ENCODE measurements at places on chromosomes 2 and 18.
A peak's percentile ranks its signal among the peaks of the same experiment; 100 is the strongest.

- DNase-seq = no peak
These were observed 33.2 kb downstream of the ZNF236 start for GRCh38 chr18:76855594-76855993.

DNA sequence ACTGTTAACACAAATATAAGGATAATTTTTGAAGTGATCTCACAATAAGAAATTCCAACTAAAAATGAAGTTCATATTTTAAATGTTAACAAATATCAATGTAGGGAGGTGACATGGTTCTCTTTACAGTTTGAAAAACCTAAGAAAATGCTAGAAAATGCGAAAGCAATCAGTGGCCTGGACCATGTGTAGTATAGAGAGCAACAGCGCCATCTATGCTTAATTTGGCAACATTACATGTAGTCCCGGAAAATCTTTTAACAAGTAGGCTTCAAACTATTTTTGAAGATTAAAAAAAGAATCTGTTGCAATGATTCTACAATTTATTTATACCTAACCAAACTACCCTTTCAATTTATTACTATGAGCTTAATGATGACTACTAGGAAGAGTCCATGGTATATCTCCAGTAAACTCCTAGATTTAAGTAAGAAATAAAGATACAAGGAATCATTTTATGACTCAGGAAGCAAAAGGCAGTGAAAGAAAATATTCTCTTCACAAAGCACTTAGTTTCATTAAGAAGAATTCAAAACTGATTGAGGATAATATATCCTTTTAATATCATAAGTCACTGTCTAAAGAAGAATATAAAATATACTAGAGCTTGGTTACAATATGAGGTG, 33.3 kb downstream of the NDUFA10 start:
- DNase-seq = no peak

GRCh38 chr2:56287508-56287907, 103.7 kb downstream of the CCDC85A start:
- DNase-seq = no peak

DNA sequence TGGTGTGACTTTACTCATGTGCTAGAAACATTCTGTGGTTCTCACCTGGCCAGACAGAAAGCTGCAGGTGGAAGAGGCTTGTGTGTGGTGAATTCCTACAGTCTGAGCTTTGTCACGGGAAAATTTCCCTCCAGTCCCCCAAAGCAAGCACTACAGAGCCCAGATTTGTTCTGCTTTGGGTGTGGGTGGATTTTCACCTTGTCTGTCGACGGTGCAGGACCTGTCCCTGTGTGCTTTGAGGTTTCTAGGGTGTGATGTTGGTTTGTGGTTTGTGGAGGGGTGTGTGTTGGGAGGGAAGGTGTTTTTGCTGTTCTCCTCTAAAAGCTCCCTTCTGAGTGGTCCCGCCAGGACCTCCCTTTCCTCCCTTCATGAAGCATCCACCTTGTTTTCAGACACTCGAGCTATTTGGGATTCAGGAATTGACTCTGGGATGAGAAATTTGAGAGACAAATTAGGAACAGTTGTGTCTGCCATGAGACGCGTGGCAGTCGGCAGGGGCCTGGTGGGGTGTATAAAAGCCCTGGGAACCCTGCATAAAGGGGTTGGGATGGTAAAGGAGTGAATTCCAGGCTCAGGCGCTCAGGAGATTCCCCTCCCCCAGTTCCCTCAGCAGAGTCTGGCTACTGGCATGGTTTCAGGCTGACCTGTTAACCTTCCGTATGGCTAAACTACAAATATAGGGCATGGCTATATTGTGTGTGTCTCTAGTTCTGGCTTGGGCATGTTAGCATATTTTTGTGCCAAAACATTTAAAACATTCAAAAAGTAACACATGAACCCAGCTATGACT, 65.5 kb downstream of the DGKD start:
- peak; percentile 43 for DNase-seq

DNA sequence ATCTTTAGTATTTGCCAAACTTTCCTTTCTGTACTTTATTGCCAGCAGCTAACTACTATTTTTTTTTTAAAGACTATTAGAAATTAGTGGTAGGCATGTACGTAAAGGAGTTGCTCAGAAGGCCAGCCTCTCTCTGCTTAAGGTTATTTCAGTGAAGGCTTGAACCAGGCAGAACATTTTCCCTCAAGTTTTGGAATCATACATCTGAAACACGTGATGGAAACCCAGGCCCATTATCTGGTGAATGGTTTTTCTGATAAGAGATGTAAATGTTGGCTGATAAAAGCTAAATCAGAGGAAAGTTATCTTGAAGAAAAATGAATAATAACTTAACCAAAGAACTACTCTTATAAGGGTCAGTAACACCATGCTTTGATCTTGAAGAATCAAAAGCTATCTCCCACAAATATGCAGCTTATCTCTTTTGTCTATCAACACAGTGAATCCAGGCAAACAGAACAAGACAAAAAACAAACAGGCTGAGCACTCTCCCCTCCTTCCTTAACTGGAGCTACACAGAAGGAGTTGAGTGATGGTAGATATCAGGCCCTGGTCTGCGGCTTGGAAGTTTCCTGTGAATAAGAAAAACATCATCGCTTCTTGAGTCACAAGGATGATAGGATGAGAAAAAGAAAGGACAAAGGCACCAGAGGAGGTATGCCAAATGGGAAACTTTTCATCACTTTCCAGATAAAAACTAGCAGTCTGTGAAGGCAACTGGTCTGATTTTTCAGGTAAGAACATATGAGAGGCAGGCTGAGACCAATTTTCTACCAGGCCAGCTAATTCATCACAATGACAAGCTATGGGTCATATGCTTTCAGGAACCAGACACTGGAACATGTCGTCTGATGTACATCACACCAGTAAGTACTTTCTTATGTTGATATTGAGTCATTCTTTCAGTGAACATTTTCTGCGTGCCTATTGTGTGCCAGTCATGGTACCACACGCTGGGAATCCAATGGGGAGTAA, 88.4 kb upstream of the STK17B start:
- no peak for DNase-seq

DNA sequence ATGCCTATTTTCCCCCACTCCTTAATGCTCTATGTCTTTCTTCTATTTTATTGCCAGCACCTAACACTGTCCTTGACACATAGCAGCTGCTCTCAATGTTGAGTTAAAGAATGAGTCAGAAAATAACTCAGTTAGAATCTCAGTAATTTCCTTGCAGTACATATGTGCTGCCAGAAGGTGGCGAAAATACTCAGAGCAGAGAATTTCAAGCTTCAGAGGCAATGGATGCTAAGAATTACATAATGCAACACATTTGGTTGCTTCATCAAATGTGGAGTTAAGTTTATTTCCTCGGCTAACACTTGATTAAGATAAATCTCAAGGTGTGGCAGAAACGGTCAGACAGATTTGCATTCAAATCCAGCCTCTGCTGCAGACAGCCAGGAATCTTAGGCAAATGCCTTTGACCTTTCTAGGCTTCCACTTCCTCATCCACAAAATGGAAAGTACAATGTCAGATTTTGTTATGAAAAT, 105.6 kb downstream of the VSNL1 start:
- DNase-seq = no peak

DNA sequence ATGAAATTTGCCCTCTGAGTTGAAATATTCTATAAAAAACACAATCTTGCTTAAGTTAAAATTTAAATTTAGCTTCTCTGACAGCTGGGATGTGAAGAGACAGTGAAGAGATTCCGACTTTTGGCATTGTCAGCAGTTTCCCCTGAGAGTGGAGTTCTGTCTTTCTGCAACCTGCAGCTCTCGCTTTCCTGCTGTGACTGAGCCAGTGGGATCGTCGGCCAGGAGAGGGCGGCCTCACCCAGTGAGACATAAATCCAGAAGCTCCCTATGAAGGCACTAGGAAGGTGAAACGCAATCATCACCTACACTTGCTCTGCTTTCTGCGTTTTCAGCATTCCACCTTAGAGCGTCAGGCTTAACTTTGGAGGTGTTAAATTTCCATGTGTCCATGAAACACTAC, 75.4 kb upstream of the HNMT start:
- no peak for DNase-seq

- no peak for DNase-seq
These were observed 1.3 kb downstream of the CERS6 start for GRCh38 chr2:168457190-168457895.

DNA sequence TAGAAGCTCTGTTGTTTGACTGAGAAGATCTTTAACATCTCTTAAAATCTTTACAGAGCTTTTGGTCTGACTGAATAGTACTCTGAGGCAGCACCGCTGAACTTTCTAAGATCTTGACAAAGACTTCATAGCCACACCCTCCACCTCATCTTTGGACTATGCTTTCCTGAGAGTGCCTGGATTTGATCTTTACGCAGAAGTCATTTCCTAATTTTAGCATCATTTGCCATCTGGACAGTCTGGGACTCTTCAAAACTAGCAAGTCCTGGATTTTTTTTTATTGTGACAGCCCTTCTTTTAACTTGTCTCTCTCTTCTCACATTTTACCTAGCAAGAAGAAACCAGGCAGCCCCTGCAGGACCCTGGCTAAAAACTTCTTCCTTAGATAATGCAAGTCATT, 188.8 kb downstream of the CTIF start:
- no peak for DNase-seq

- no peak for DNase-seq
These were observed 378.4 kb downstream of the RND3 start for GRCh38 chr2:150109028-150109427.

DNA sequence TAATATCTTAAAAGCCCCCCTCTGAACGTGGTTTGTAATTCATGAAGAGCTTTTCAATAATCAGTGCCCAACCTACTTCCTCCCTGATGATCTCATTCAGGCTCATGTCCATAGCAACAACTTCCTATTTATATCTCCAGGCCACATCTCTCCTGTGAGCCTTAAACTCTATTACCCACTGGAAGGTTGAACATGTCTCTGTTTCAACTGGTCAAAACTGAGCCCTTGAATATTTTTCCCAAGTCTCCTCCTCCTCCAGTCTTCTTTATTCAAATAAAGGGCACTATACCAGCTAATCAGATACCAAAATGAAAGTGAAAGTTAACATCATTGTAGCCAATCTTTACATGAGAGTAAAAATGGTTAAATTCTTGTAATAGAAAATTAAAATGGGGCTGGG, 63.7 kb upstream of the ITGA4 start:
- DNase-seq = no peak

DNA sequence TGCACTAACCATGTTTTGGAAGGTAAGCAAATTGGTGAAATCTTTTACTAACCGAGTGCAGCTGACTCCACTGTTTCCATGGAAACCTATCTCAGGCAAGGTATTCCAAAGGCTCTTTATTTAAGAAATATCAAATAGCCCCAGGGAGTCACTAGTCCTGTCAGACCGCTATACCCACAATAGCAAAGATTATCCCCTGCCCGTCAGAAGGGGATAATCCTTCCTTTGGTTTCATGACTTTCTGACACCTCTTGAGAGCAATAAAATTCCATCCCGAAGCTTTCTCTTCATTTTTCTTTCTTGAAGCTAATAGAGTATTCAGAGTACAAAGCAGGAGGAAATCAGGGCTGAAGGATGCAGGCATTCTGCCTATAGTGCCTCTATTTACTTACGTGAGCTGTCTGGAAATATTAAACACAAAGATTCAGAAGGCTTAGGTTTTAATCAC, 34.7 kb upstream of the MAP2 start:
- no peak for DNase-seq

GRCh38 chr18:76573325-76574025, 78.4 kb upstream of the ZNF516 start:
- DNase-seq = no peak

GRCh38 chr2:27152102-27152795, 3.4 kb downstream of the TCF23 start:
- no peak for DNase-seq

- no peak for DNase-seq
These were observed 30.9 kb downstream of the FAP start for GRCh38 chr2:162212366-162212765.

- DNase-seq = no peak
These were observed 45.4 kb upstream of the SNTG2 start for GRCh38 chr2:905091-905832.

DNA sequence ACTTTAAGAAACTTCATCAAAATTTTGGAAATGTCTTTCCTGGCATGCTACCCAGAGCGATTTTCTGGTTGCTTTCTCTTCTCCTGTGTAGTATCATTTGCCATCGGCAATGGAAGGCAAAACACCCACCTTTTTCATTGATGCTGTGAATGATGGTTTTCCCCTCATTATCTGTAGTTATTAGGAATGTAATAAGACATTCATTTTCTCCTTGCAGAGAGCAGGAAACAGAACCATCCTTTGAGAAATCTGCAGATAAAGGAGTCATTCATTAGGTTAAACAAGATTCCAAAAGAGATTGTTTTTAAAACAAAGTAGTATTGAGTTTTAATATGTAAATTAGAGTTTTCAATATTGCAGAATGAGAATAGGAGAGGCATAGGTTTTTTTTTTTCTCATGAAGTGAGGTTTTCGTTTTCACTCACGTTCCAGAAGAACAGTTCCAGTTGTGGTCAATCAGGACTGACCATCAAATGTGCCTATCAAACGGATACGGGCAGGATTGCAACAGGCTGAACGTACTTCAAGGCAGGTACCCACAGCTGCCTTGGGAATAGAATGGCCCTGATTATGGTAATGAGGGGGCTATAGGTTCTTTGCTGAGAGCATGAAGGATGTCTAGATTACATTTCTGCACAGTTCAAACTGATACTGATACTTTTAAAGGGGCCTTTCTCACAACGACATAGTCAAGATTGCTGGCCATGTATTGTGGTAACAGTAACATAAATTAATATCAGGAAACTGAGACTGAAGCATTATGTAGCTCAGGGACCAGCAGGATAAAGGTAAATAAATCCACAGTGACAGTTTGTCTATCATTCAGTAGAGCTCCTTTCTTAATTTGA, 49.8 kb upstream of the PLA2R1 start:
- DNase-seq = no peak

DNA sequence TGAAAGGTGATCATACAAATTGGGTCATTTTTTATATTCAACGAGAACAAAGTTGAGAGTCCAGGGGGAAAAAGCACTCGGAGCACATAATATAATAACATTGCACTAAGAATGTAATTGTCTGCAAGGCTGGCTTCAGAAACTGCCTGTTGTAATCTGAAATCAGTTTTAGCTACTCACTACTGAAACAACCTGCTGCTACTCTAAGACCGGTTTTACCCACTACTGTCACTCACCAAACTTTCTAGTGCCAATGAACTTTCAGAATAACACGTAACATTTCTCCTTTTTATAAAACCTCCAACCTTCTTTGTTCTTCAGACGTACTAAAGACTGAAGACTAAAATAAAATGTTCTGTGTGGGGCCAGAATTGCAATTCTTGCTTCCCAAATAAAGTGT, 11.5 kb upstream of the CYB5A start:
- DNase-seq = no peak

- DNase-seq = no peak
These were observed 13.6 kb upstream of the TTR start for GRCh38 chr18:31578126-31578525.

GRCh38 chr2:227033471-227034148, 130.4 kb downstream of the COL4A4 start:
- no peak for DNase-seq

DNA sequence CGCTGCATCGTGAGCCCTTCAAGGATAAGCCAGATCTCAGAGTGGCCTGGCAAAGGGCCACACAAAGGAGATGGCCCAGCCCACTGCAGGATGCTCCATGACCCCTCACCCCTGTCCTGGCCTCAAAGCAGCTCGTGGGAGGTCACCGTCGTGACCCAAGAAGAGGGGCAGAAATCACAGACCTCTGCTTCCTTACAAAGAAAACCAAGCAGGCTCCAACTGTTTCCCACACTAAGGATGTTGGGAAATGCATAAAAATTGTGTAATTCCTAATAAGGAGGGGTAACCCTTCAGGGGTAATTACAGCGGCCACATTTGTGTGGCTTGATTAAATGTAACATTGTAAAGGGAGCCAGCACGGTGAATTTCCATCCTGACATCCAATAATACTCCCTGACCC, 102.3 kb downstream of the BOD1L2 start:
- no peak for DNase-seq

GRCh38 chr2:202034249-202035088, 814 bp downstream of the FZD7 start:
- peak; percentile 72 for DNase-seq
